Muscle of back (tissue), 13 donors: ENCODE measurements at places on chromosomes 16 and 17. TPM values are rescaled to one million over a fixed set of nuclear protein-coding genes. Genes with fewer than 3 reads are reported as not detected.

- no peak for DNase-seq
Measured at GRCh38 chr16:4010225-4011158, 105.8 kb downstream of the ADCY9 start.

DNA sequence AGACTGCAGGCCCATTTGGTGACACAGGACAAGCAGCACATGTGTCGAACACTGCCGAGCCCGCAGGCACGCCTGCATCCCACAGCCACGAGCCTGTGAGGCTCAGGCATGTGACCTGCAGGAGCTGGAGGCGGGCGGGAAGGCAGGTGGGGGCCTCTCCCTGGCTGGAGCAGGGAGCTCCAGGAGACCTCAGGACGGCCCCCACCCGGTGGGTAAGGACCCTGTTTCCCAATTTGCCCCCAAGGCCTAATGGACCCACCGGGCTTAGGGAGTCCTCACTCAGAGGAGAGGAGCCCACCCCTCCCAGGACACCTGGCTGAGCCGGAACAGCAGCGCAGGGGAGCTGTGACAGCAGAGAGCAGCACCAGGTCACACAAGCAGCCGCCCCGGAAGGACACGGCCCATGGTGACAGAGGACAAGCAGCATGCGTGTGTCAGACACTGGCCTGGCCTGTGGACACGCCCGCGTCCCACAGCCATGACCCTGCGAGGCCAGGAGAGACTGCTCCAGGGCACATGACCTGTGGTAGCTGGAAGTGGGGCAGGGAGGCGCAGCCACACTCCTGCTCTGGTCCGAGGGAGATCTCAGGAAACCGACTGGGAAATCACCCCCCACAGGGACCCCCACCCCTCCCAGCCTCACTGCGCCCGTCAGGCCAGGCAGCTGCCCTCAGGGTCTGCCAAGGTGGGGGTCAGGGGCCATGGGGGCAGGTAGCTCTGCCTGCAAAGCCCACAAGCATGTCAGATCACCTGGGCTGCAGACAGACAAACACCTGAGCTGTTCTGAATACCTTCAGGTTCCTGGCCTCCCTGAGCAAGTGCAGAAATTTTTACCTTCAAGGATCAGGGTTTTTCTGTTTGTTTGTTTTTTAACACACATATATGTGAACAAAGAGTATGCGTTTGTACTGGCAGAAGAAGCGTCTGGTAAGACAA lies 2.4 kb downstream of the SPSB3 start:
- no peak for DNase-seq

DNA sequence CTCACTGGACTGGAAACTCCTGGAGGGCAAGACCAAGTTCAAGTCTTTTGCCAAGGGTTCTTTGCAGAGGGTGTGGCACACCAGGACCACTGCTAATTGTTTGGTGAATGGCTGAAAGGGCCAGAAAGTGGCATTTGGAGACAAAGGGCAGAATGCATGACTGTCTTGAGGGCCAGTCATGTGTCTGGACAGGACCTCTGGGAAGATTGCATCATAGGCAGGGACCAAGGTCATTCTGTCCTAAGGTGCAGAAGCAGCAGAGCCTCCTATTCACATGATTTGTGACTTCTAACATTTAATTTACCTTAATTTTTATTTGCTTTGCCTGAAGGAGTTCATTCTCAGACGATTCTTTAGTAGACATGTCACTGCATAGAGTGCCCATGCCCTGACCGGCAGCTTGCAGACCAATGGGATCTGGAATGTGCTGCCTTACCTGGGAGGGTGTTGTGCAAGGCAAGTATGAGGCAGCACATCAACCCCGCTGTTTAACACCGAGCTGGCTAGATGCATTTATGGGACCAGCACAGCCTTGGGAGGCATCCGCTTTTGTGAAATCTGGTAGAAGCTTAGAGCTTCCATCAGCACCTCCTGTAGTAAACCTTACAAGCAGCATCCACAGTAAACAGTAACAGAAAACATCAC lies 62.3 kb upstream of the MAF start:
- DNase-seq = no peak

DNA sequence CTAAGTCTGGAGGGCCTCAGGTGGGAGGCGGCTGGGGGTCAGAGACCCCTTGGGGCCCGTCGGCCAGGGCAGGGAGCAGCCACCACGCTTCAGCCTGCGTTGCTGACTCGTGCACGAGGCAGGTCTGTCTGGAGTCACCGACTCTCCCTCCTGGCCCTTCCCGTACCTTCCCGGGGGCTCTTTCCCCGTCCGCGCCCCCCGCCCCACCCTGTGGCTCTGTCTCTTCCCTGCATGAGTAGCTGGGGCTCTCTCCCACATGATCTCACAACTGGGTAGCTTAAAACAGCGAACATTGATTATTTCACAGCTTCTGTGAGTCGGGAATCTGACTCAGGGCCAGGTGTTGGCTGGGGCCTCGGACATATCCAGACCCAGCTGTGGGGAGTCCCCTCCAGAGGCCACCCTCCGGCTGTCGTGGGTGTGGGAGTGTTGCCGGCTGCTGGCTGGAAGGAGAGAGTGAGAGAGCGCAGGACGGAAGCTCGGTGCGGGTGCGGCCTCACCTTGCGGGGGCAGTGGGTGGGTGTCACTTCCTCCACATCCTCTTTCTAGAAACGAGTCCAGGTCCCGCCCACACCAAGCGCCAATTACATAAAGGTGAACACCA lies 17.3 kb downstream of the BAHCC1 start:
- peak; percentile 90 for DNase-seq

SNTB2 gene
- polyA plus RNA-seq = 17.6 TPM

METTL22 gene
- polyA plus RNA-seq = 19.9 TPM

DNA sequence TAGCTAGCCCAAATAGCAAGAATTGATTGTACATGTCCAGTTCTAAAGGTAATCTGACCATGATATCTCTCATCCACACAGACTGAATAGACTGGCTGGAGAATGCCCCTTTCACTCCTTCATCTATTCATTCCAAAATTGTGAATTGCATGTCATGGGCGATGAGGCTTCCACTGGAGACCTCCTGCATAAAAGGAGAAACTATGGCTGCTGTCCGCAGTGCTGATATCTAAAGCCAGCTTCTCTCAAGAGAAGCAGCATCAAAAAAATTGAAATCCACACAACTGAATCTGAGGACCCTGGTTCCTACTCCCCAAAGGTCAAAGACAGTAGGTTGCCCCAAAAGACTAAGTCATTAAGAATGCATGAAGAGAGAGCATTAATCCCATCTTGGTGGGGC lies 7.9 kb upstream of the SCNN1G start:
- no peak for DNase-seq
